HT-29 (cell line): ENCODE measurements at places on chromosomes 4 and X.
A peak's percentile ranks its signal among the peaks of the same experiment; 100 is the strongest.

DNA sequence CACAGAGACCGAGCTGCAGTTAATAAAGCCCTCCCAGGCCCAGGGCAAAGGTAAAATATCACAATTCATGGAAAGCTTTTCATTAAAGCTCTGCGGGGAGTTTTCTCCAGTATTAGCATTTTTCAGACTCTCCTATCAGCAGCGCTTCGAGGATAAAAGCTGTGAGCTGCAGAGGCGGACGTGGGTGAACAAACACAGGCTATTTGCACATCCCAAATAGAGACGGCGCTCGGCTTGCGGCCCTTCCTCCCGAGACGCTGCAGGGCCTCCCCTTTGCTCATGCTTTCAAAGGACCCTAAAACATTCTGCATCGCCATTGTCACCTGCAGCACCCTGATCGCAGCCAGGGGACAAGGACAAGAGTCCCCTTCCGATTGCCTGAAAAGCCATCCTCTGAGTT, 97.3 kb downstream of the SORCS2 start:
- no peak for DNase-seq

DNA sequence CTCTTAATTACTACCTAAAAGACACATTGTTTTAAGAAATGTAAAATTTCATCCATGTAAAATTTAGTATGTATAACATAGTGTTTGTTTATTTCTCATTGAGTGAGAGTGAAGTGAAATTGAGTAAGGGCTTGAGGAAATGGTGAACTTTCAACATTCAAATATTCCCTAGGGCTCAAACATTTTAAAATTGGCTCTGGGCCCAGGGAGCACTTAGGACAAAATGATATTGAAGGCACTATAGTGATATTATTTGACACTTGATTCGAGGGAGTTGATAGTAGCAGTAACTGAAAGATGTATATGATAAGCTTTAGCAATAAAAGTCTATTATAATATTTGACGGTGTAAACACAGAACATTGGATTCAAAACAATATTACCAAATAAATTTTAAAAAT, 1244.0 kb upstream of the TENM3 start:
- DNase-seq = no peak

- no peak for DNase-seq
These were observed 213.9 kb downstream of the SPOCK3 start for GRCh38 chr4:167020410-167020809.

- peak; percentile 93 for DNase-seq
These were observed 373.0 kb upstream of the RASGEF1B start for GRCh38 chr4:81844717-81845116.

DNA sequence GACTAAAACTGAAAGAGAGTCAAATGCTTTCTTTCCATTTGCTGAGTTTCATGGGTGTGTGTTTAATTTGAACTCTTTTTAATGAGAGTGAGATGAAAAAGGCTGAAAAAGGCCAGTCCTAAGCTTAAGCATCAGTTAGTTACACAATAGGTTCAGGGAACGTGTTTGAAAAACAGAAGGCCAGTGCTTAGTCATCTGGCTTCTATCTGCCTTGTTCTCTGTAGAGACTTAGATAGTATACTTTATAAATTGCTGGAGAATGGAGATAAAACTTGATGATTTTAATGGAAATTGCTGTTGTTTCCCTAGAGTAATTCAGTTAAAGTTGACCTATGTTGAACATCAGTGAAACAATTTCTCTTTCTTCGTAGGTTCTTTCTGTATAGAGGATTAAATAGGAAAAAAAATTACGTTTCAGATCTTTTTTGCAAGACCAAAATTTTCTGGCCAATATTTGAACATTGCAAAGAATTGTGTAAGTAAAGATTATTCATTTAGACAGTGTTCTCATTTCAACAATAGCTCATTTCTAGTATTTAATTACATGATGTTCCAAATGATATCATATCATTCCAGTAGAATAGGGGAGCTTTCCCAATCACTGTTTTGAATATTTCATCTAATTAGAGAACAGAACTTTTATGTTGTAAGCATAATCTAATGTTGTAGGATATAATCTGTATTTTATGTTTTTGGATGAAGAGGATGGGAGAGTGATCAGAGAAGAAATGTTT, 1088.8 kb downstream of the ADGRL3 start:
- DNase-seq = no peak

- DNase-seq = no peak
These were observed 11.5 kb upstream of the GPM6B start for GRCh38 chrX:13828392-13828791.

DNA sequence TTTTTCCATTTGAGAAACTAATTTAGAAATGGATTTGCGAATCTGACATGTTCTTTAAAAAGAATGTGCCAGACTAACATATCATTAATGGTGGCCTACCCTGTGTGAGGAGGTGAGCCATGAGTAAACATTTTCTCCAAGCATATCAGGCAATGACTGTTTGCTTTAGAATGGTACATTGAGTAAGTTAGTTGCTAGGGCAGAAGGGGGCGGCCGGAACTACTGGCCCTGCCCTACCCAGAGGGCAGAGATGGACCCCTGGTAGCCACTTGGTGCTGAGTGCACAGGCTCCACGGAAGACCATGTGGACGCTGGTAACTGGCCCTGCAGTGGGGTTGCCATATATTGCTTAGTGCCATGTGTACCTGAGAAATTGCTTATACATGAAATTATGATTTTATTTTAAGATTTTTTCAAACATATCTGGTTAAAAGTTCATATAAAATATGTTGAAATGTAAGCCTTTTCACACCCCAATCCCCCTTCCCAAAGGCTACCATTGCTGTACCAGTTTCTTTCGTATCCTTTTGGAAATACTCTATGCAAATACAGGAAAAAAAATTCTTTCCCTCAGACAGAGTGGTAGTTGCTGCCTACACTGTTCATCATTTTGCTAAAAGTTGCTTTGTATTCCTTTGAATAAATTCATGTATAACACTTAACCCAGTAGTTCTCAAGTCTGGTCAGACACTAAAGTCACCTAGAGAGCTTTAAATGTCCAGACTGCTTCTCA, 8.8 kb downstream of the FNIP2 start:
- DNase-seq = no peak

- no peak for DNase-seq
These were observed 12.2 kb downstream of the OSTC start for GRCh38 chr4:108662629-108663028.

DNA sequence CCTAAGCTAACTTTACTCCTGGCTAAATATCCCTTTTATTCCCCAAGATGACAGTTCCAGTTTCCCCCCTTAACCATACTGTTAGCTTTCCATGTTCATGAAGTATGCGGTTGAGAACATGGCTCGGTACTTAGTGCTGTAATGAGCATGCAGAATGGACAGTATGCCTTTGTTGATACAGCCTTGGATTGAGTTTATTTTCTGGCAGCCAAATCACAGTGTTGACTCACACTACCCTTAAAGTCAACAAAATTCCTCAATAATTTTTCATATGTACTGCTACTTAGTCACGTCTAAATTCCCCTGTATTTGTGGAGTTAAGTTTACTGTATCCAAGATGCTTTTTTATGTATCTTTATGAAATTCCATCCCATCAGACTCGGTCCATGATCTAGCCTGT, 1.4 kb upstream of the VEGFC start:
- DNase-seq = no peak

DNA sequence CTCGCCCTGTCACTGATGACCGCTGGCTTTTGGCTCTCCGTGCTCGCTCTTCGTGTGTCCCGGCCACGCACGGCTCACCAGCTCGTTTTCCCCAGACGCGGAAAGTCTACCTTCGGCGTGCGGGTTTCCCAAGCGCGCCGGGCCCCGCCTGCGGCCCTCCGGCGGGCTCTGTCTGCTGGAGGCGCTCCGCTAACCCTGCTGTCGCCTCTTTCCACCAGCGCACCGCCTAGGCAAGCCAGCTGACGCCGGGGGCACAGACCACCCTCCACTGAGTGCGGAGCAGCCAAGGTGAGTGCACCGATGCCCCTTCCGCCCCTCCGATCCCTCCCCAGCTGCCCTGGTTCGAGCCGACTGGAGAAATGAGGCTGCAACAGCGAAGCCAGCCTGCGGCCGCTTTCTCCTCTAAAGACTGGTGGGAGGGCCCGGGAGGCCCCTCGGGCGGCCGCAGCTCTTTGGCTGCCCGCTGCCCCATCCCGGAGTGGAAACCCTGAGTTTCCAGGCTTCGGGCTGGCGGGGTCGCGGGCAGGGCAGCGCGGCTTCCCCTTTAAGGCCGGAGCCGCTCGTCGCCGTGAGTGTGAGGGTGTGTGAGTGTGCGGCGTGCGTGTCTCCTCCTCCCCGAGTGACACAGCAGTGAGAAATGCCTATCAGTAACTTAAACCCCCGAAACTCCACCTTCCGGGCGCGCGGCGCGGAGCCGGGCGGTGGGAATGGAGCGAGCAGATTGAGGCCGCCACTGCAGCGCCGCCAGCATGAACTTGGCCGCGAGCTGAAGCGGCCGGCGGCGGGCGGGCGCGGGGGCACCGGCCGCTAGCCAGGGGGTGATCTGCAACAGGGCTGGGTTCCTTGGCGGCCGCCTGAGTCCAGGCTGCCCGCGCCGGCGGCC, at the start of gene MAMLD1:
TSS of gene MAMLD1 (plus strand) at position 719 of the 883 bp plus-strand sequence. CDS start 82,200 bp downstream, outside the sequence.
- DNase-seq = no peak

DNA sequence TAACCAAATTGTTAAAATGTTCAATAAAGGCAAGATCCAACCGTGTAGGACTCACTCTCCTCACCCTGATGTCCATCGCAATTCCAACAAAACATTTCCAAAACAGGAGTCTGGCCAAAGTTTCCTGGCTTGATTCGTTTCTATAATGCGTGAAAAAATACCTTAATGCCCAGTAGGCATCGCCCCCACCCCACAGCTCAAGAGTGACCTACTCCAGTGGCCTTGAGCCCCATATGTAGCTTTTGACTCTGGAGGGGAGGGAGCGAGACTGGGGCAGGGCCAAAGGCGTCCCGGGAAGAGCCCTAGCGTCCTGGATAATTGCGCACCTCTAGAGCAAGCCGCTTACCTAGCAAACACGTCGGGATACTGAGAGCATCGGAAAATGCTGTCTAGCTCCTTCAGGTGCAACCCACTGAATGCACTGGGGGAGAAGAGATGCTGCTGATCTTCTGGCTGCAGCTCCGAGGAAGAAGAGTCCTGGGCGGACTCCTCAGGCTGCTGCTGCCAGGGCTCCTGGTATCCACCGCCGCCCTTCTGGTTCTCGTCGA, 55.6 kb upstream of the NKAP start:
- no peak for DNase-seq

DNA sequence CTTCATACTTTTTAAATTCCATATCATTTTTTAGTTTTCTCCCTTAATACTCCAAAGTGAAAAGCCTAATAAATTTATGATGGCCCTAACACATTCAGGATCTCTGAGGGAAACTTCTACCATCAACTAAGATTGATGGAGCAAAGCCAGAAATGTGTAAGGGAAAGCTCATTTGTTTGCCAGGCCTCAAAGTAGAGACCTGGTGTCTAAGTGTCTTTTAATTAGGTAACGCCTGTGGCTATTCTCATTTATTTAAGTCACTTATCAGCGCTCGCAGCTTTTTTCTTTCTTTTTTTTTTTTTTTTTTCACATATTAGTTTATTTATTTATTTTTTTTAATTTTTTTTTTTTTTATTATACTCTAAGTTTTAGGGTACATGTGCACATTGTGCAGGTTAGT, 242.4 kb downstream of the TMA16 start:
- no peak for DNase-seq

DNA sequence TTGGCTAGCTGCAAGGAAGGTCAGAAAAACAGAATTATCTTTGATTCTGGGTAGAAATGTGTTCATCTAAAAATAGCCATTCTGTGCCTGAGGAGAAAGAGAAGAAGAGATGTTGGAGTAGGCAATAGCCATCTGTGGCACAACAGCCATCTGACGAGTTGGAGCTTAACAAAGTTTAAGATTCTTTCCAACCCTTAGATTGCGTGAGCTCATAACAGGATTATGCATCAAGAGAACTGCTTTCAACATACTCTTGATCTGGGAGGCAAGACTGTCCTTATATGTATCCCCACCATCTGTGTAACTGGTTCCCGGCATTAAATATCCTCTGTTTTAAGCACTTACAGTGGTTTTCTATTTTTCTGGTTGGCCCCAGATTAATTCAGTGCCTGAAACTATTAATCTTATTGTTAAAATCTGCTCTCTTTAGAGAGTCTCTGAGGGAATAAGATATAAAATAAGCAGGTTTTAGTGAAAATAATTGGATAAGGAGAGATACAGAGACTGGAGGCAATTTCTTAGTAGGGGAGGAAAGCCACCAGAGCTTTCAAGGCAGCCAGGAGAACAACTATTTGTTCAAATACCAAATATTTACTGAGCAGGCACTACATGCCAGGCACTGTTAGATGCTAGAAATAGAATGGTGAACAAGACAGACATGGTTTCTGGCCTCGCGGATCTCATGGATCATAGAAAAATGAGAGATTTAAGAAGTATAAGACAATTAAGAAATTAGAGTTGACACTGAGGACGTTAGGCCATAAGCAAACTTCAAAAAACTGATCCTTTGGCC, 398.0 kb downstream of the SMARCA1 start:
- DNase-seq = no peak

GRCh38 chrX:11437642-11438379, 144.6 kb downstream of the AMELX start:
- peak; percentile 49 for DNase-seq

DNA sequence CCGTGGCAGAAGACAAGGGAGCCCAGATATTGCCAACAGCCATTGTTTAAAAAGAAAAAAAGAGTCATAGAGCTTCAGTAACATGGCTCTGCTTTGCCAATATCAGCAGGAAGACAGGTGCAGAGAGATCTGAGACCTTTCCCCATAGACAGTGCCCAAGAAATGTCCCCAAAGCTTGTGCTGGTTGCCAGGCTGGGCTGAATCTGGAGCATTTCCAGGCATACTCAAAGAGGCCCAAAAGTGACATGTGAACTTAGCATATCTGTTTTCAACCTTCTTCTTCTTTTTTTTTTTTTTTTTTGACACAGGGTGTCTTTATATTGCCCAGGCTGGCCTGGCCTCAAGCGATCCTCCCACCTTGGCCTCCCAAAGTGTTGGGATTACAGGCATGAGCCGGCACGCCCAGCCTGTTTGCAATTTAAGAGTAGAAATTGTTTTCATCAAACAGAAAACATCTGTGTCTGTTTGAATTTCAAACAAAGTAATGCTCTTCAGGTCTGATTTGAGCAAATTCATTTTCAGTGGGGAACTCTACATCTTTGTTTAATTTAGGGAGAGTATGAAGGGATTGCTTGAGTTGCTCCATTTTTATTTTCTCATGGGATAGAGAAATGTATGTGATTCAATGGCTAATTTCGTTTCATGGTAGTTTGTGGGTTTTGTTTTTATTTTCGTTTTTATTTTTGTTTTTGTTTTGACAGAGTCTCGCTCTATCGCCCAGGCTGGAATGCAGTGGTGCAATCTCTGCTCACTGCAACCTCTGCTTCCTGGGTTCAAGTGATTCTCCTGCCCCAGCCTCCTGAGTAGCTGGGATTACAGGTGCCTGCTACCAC, 56.6 kb upstream of the RBM47 start:
- no peak for DNase-seq

DNA sequence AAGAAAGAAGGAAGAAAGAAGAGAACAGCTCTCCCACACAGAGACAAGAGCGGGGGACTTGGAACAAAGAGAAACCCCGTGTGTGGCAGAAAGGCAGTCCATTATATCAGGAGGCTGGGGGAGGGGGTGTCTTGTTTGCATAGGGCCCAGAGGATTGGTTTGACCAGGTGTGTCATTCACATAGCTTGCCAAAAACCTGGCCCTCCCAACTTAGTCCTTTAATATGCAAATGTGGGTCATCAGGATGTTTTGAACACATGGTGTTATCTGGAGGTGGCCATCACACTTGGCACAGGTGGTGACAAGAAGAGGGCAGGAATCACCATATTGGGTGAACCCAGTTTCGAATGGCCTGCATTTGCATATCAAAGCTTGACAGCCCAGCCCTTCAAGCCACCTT, 111.7 kb downstream of the LINC00632 start:
- no peak for DNase-seq

GRCh38 chr4:108029016-108029720, 39.5 kb downstream of the HADH start:
- DNase-seq = no peak
